ENCODE measurements at places on chromosomes 11 and 22.

DNA sequence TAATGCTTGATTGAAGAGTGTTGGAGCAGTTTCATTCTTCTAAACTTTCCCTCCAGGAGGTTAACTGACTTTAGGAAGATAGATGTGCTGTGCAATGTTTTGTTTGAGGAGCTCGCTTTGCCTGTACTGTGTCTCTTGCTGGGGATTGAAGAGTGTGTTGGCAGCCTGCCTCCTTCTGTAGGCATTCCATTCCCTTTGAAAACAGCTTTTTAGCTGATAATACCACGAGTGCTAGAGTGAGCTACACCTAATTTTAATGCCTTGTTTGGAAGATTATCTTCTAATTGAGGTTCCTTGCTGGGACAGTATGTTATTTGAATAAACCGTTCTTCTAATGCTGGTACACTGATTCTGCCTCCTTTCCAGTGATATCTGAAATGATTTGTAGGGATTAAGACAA is 7.2 kb downstream of the DDX10 start:
- DNase-seq: peak; percentile 24

DNA sequence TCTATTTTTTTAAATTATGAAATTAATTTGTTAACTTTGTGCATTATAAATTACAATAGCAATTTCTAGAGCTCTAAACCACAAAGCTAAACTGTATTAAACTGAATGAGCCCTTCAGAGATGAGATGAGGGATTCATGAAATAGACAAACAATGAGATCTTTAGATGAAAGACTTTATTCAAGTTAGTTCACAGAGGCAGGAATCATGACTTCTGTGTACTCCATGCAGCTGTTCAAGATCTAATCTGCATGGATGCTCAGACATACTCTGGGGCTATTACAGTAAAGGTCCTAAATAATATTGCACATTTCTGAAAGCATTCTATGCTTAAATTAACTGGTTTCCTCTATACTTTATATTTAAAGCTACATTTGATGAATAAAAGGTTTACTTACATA is 122.7 kb downstream of the FCHSD2 start:
- no peak for DNase-seq

GRCh38 chr11:126430581-126431335 is 75.3 kb downstream of the ST3GAL4 start:
- DNase-seq: no peak

GRCh38 chr11:6617315-6617781 is 1.9 kb downstream of the TPP1 start:
- DNase-seq: peak; percentile 65

DNA sequence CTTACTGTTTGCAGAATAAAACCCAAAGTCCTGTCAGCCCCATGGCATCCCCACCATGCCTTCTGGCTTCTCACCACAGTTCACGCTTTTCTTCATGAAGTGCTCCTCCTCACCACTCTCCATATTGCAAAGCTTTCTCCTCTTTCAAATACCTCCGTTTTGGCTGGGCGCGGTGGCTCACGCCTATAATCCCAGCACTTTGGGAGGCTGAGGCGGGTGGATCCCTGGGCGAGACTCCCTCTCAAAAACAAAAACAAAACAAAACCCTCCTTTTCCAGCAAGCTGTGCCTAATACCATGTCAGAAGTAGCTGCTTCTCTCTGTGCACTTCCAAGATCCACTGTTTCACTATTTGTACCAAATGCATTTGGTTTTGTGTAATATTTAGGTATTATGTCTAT is 6.7 kb downstream of the BACE1 start:
- no peak for DNase-seq

- no peak for DNase-seq
Measured at GRCh38 chr11:47101406-47101805, 75.3 kb downstream of the ARFGAP2 start.

- no peak for DNase-seq
Measured at GRCh38 chr22:26570115-26570514, 19.8 kb downstream of the TPST2 start.

- DNase-seq: peak; percentile 52
Measured at GRCh38 chr22:41092847-41093411, 537 bp downstream of the EP300 start.

GRCh38 chr22:49370627-49371301 is 456.9 kb downstream of the BRD1 start:
- no peak for DNase-seq

GRCh38 chr11:125233736-125234275 is 69.3 kb downstream of the PKNOX2 start:
- no peak for DNase-seq

DNA sequence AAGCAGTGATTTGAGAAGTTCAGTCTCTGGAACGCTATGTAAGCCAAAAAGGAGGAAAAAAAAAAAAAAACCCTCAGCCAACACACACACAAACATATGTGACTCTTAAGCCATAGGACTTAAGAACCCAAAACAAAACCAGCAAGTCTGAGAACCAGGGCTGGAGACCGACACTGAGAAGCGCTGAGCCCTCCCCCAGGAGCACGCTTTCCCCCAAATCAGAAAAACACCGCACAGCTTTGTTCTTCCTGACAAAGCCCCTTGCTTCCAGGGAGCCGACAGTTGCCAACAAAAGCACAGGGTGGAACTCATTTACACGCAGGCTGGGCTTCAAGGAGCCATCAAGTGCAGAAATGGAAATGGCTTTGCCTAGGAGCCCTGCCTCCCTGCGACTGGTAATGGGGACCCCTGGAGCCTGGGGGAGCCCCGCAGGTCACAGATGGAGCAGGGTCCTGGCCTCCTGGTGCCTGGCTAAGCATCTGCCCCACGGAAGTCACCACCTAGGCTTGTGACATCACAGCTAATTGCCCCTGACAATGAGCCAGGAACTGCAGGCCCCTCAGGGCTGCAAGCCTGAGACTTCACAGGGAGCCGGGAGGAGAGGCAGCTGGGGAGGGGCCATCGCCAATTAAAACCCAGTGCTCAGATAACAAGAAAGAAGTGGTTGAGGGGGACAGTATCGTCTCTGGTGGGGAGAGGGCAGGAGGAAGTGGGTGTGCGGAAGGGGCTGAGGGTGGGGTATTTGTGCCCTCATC is 66.9 kb downstream of the NFAM1 start:
- DNase-seq: peak; percentile 14

DNA sequence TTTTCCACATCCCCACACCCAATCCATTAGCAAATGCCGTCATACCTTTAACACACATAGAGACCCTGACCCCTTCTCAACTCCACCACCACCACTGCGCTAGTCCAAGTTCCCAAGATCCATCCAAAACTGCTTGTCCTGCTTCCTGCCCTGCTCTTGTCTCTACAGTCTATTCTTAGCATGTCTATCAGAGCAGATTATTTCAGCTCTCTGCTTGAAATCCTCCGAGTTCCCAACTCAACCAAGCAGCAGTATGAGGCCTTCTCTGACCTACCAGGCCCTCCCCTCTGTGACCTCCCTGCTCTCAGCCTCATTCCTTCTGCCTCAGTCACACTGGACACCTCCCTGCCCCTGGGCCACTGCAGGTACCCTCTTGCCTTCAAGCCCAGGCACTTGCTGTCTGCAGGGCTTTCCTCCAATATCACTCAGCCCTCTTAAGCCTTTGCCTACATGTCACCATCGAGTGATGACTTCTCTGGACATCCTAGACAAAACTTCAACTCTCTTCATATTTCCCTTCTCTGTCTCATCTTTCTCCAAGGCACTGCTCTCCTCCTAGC is 134.6 kb downstream of the SPATA19 start:
- no peak for DNase-seq

- DNase-seq: peak; percentile 81
Measured at GRCh38 chr11:69915501-69916250, 96.5 kb upstream of the FGF3 start.

DNA sequence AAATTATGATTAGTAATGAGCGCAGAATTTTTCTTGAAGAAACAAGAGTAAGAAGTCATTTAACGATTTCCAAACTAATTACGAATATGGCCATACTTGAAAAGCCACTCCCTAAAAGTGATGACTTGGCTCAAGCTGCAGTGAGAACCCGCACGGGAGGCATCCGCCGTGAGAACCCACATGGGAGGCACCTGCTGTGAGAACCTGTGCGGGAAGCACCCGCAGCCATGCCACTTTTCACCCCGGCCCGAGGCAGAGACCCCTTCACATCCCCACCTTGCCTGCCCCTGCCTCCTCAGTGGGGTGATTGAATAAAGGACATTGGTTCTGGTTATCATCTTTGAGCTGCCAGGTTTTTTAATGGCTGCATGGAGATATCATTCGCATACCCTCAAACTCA is 89.7 kb downstream of the BRD1 start:
- DNase-seq: no peak

DNA sequence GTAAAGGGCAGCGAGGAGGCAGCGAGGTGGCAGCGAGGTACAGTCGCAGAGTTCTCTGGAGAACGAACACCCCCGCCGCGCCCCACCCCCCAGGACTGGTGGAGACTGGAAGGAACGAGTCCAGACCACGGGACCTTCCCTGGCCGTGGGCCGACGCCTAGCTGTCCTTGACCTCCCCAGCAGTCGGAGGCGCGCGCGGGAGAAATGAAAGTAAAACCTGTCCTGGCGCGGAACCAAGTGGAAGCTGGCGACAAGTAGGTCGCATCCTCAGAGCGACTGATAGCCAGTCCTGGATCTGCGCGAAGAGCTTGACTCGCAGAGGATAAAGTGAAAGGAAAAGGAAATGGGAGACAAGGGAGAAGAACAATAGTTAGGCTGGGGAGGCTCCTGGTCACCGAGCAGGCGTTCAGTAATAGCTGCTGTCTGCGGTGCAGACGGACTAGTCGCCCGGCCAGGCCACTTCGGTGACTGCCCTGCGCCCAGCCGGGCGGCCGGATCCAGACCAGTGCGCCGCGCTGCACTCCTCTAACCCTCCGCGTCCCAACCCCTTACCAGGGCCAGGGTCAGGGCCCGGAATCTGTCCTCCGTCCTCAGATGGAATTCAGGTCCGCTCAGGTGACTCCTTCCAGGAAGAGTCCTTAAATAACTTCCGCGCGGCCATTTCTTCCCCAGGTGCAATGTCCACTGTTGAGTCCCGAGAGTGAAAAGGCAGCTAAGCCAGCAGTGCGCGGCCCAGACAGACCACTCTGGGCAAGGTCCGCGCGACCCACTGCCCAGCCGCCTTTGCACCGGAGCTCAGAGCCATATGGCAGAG is 1.9 kb upstream of the ADM start:
- DNase-seq: peak; percentile 72

- DNase-seq: no peak
Measured at GRCh38 chr22:43129426-43130425, 13.5 kb downstream of the MCAT start.

GRCh38 chr22:21861851-21862250 is 5.6 kb downstream of the MAPK1 start:
- DNase-seq: no peak

DNA sequence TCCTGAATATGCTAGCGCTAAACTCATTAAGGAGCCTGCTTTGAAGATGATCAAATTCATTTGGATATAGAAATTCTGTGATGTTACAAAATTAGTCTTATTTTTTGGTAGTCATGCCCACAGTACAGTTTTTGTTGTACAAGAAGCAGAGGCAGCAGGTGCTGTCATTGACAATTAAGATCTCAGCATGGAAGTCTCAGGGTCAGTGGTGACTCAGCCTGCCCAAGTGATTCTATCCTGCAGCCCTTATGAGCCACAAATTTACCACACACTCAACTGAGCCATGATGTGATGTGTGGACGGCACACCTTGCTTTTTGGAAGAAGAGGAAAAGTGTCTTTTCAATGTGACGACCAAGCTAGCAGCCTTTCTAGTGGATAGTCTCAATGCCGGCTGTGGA is 153.6 kb upstream of the SORL1-AS1 start:
- DNase-seq: no peak

- DNase-seq: no peak
Measured at GRCh38 chr11:59394186-59394585, 32.0 kb downstream of the OR5A2 start.

- peak; percentile 24 for DNase-seq
Measured at GRCh38 chr11:19740586-19740985, 27.9 kb downstream of the NAV2 start.

DNA sequence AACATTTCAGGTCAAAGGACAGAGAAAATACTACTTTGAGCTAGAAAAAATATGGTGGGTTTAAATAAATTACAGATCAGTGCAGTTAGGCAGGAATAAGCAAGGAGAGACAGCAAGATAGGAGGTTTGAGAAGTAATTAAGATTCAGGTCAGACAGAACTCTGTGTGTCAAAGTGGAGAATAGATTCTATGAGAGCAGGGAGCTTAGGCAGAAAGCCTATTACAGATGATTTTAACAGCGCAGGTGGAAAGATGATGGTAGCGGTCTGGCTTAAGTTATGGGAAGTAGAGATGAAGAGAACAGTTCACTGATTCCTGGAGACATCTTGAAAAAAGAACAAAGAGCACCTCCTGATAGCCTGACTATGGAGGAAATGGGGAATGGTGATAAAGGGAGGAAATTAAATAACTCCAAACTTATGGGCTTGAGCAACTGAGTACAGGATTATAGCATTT is 106.0 kb downstream of the APIP start:
- DNase-seq: peak; percentile 11

DNA sequence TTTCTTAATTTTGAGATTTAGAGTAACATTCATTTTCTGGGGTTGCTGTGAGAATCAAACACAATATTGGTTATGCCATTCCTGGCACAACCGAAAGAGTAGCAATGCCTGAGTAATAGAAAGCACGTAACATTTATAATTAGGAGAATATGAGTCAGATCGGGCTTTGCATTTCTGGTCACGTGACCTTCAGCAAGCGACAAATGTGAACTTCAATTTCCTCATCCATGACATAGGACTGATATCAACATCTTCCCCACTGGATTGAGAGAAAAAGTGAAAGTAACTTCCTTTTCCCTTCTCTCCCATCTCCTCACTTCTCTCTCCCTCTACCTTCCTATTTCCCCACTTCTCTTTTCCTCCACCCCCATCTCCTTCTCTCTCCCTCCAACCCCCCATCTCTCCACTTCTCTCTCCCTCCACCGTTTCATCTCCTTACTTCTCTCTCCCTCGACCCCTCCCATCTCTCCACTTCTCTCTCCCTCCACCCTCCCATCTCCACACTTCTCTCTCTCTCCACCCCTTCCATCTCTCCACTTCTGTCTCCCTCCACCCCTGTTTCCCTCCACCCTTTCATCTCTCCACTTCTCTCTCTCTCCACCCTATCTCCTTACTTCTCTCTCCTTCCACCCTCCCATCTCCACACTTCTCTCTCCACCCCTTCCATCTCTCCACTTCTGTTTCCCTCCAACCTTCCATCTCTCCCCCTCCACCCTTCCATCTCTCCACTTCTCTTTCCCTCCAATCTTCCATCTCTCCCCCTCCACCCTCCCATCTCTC is 33.5 kb upstream of the CAT start:
- DNase-seq: peak; percentile 11

GRCh38 chr11:130526846-130527245 is 78.4 kb downstream of the ADAMTS15 start:
- DNase-seq: no peak

DNA sequence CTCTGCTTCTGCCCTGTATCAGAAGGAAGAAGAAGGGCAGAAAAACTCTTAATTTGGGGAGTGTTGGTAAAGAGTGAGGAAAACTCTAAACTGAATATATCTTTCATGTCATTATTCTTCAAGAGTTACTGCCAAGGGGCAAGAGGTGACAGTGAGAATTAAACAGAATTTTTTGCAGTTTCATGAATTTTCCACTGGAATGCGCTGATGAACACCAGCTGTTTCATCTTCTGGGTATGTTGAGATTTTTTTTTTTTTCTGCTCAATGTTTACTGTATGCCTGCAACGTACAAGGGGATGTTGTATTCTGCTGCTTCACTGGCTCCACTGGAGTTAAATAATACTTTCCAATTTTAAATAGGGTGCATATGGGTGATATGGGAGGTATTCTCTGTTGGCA is 117.8 kb downstream of the FAM76B start:
- no peak for DNase-seq
